Activated effector memory CD4-positive, alpha-beta T cell treated with anti-CD3 and anti-CD28 coated beads, Interleukin-2, amount 50 U/mL, for 16 hours (primary cell): ENCODE measurements at places on chromosomes 4 and X.

DNA sequence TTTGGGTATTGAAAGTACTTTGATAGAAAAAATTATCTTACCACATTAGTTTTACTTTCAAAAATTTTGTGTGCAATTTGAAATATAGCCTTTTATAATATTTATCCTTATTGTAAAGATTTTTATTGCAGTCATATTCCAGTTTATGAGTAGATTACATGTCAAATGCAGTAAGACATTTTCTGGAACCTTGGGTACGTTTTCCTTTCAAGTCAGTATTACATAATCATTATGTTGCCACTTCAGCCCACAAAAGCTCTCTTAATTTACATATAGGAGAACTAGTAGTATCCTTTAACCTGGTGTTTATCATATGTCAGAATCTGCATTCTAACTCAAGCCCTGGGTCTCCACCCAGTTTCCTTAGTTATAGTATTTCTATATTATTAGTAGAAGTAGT lies 98.5 kb downstream of the CENPC start:
- no peak for DNase-seq

DNA sequence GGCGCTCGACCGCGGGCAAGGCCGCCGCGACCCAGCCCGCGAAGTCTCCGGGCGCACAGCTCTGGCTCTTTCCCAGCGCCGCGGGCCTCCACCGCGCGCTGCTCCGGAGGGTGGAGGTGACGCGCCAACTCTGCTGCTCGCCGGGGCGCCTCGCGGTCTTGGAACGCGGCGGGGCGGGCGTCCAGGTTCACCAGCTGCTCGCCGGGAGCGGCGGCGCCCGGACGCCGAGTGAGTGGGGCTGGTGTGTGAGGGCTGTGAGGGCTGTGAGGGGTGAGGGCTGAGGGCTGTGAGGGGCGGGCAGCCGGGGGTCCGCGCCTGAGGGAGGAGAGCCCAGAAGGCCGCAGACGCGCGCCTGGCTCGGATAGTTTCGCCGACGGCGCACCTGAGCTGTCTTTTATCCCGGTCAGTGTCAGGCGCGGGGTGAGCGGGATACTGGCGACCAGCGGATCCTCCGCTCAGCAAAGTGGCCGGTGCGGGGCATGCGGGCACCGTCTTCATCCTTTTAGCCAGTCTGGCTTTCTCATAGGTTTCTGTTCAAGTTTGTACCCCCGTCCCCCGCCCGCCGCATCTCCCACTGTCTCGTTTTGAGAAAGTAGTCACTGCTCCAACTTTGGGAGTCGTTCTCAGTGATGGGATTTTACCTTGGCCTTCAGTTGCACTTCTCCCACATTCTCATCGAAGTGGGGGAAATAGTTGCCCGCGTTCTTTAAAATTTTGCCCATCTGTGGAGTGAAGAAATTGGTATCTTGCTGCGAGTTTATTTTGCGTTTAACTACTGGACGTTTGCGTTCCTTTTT lies 586 bp downstream of the HERC5 start:
- DNase-seq = peak; percentile 82

- no peak for DNase-seq
These were observed 135.1 kb upstream of the PACRGL start for GRCh38 chr4:20565075-20565721.

- no peak for DNase-seq
These were observed 708.9 kb upstream of the HS3ST1 start for GRCh38 chr4:12137575-12137974.

DNA sequence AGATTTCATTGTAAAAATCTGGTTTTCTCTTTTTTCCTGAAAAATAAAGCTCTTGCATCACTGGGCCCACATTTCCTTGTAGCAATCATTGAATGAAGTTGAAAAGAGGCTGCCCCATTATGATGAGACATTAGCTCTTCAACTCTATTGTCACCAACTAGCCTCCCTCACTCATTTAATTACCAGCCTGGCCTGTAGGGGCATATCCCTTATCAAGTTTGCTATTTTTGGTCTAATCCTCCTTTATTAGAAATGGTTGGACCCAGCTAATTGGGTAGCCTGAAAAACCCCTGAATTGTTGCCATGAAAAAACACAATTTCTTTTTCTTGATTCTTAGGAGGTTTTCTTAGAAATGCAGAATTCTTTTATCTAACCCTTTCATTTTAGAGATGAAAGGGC lies 164.6 kb upstream of the CASK start:
- DNase-seq = no peak
